Left ventricle myocardium superior (tissue), 1 donor: ENCODE measurements at places on chromosomes 7 and 10.

GRCh38 chr10:99700649-99701048 lies 31.3 kb downstream of the COX15 start:
- DNase-seq: no peak

DNA sequence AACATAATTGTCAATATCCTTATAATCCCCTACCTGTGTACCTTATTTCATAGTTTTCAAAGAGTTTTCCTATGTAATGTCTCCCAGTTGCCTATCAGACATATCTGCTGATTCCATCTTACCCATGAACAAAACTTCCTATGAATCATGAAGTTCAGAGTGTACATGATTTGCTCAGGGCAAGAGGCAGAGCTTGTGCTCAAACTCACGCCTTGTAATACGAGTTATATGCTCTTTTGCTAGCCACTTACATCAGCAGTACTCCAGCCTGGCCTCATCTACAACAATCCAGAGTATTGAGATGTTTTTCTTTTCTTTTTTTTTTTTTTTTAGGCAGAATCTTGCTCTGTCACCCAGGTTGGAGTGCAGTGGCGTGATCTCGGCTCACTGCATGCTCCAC lies 11.8 kb downstream of the PKD2L1 start:
- DNase-seq: no peak

DNA sequence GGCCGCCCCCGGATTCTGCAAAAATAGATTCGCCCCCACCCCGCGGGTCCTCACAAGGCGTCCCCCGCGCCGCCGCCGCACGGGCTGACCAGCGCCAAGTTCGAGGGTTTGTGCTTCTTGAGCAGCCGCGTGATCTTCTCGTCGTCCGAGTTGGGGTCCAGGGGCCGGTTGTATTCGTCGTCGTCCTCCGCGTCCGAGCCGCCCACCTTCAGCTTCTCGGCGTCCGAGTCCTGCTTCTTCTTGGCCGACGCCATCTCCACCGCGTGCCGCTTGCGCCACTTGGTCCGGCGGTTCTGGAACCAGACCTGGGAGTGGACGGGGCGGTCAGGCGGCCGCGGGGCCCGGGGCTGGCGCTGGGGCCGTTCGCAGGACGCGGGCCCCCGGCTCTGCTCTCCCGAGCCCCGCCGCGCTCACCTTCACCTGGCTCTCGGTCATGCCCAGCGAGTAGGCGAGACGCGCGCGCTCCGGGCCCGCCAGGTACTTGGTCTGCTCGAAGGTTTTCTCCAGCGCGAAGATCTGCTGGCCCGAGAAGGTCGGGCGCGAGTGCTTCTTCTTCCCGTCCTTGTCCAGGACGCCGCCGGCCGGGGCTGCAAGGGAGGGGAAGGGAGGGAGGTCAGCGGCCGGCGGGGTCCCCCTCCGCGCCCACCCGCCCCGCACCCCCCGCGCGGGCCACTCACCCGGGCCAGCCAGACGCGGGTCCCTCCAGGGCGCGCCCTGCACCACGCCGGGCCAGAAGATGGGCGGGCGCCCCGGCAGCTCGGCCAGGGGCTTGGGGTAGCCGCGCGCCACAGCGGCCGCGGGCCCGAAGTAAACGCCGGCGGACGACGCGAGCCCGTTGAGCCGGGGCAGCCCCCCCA lies 853 bp downstream of the NKX6-2 start:
- no peak for DNase-seq

DNA sequence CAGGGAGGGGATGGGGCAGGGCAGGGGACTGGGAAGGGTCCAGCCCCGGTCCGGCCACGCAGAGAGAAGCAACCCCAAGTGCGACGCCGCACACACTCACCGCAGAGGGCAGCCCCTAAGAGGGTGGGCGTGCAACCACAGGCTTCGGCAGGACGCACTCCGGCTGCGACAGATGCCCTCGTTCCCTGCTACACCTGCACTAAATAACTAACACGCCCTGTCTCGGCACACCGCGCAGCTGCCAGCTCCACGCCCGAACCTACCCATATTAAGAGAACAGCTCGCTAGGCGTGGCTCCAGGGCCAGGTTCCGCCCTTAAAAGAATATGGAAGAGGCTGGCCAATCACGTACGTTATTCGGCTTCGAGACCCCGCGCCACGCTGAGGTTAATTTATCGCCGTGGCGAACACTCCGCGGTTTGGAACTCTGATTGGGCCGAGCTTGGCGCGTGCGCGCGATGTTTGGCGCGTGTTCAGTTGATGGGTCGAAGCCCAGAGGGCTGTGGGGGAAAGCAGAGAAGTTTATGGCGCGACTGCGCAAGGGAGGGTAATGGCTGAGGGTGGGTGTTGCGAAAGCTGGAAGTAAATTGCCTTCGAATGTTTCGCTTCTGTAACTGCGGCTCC lies 91.1 kb downstream of the OR13A1 start:
- peak; percentile 36 for DNase-seq

GRCh38 chr7:2715341-2716231 lies 27.6 kb downstream of the AMZ1 start:
- DNase-seq: no peak

DNA sequence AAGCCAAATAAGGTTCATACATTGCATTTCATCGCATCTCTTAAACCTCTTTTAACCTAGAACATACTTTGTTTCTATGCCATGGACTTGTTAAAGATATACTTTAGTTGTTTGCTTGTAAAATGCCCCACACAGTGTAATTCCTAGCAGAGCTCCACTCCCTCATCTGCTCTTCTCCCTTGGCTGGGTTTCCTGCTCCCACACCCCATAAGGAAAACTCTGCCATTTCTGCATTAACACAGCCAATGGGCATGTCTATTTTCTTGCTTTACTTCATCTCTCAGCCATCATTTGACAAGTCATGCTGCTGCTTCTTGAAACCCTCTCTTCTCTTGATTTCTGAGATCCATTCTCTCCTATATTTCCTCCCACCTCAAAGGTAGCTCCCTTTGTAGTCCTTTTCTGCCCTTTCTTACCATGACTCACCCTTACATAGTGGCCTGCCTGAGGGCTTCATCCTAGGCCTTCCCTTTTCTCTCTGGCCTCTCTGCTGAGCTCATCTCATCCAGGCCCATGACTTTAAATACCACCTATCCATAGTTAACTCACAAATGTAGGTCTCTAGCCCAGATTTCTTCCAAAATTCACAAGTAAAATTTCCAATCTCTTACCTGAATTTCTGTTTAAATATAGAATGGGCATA lies 471.4 kb downstream of the ADRA2A start:
- DNase-seq: no peak

- DNase-seq: peak; percentile 63
Observed at GRCh38 chr10:3750006-3750816, 34.8 kb downstream of the KLF6 start.
